ENCODE measurements at places on chromosomes 1 and 21.

DNA sequence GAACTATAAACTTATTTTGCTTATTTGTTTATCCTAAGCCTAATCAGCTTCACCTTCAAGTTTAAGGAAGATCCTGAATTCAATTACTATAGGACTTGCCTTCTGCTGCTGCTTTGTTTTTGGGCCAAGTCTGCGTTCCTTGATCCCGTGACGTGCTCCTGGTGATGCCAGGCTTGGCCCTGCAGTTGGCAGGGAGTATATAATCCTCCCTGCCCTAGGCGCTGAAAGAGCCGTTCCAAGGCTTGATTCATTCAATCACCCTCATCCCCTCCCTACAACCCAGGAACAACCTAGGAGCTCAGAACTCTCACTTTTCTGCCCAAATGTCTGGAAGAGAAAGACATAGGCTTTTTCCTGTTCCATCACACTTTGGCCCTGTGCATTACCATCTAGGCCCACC is 12.4 kb upstream of the LRRN2 start:
- no peak for DNase-seq

DNA sequence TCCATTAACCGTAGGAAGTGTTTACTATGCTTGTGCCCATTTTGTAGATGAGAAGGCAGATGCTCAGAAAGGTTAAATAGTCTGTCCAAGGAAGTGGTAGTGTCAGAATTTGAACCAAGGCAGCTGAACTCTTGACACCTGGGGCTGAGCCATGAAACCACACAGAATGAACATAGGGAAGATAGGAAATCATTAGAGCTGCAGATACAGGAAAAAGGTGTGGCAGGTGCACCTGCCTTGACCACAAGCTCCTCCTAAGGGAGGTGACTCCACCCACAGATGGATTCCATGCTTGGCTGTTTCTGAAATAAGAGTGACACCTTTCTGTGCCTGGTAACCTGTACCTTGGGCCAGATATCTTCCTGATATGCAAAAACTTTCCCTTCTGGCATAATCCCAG is 69.9 kb upstream of the IGSF21 start:
- DNase-seq = no peak

DNA sequence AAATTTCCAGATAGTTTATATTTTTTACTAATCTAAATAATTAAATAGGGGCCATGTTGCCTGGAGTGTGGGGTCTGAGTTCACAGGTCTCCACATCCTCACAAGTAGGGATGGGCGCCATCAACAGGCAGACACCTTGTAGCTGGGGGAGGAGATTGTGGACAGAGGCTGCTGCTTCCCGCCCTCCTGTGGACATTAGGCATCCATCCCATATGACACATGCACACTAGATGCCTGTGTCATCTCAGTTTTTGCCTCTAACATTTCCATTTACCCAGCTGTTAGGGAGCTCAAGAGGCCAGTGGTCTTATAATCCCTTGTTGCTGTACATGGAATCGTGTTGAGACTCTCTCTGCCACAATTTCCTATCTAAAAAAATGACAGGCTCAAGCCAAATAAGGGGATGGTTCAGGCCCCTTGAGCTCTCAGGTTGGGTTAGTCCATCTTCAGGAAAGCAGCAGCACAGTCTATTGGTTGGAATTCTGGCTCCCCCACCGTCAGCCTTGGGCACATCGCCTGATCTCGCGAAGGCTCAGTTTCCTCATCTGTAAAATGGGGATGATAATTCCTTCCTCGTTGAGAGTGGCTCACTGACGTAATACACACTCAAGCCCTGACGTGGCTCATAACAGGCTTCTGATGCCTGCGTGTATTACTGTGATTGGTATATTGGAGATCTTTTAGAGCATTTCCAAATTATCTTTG is 13.6 kb downstream of the LHX4 start:
- DNase-seq = no peak

GRCh38 chr1:23772049-23772853 is 6.0 kb upstream of the PITHD1 start:
- peak; percentile 70 for DNase-seq

DNA sequence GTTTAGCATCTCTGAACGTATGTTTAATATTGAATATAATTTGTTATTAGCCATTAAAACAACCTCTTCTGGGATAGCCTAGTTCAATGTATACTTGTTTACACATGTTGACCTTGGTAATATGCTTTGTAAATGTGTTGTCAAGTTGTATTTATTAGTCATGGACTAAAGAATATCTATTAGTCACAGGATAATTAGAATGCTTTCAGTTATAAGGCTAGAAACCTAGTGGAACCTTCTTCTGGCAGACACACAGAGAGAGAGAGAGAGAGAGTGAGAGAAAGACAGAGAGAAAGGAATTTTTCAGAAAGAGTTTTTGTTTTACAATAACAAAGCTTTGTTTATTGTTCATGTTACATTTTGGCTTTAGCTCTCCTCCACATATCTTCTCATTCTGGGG is 181.1 kb upstream of the APP start:
- DNase-seq = no peak

GRCh38 chr1:55078470-55078869 is 39.1 kb downstream of the PCSK9 start:
- no peak for DNase-seq

DNA sequence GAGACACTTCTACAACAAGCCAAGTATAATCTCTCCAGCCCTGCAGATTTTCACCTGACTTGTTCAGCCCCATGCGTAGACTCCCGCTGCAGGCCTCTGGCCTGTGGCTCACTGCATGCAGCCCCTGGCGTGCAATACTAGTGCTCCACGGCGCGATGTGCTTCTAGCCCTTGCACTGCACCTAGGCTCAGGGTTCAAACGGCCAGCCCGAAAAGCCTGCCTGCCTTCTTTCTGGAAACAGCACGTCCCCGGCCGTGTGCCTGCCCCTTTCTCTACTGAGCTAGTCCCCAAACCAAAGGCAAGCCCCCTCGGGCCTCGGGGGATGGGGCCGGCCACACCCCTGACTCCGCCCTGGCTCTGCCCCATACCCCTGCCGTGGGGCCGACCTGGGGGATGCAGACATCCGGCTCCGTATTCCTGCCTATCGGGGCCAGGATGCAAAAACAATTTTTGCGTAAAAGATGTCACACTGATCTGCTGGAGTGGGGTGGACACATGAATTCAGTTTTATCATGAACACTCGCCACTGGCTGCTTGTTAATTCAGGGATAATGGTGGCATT is 26.3 kb upstream of the TRAPPC10 start:
- no peak for DNase-seq
